Amniotic epithelial cell (primary cell): ENCODE measurements at places on chromosomes 5 and 9.

GRCh38 chr5:178231539-178232123, 971 bp downstream of the PHYKPL start:
- no peak for DNase-seq

GRCh38 chr5:10056228-10056760, 193.4 kb downstream of the ATPSCKMT start:
- DNase-seq: no peak

- no peak for DNase-seq
These were observed 351.9 kb upstream of the IRX2 start for GRCh38 chr5:3103262-3103811.

- no peak for DNase-seq
These were observed 2.9 kb upstream of the ISCA1 start for GRCh38 chr9:86285261-86285660.

GRCh38 chr5:177097016-177097985, 10.6 kb downstream of the FGFR4 start:
- DNase-seq: no peak
